ENCODE measurements at places on chromosomes 1 and 21. TPM values are rescaled to one million over a fixed set of nuclear protein-coding genes. Genes with fewer than 3 reads are reported as not detected.

DNA sequence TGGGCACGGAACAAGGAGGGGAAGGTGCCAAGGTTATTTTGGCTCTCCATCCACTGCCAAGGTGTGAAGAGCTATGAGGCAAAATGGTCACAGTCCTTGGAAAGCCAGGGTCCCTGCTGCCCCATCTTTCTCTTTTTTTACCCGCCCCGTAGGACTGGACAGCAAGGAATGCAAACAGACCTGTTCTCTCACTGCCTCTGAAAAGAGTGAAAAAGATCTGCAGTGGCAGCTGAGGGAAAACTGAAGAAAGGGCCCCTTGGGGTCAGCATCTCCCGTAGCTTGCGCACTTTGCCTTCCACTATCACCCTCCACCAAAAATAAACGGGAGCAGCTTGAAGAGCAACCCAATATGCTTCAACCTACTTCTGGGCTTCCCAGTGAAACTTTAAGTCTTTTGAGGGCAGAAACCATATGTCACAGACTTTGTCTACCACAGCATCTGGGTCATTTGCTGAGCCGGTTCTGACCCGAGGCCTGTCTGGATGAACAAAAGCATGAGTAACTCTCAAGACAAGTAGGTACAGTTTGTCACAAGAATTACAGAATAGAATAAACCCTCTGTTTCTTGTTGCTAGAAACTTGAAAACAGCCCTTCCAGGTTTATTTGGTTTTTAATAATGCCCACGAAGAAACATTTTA lies 9.4 kb upstream of the KIF14 start:
- DNase-seq = no peak

The SLC25A34 gene
- 4.7 TPM for polyA plus RNA-seq

DNA sequence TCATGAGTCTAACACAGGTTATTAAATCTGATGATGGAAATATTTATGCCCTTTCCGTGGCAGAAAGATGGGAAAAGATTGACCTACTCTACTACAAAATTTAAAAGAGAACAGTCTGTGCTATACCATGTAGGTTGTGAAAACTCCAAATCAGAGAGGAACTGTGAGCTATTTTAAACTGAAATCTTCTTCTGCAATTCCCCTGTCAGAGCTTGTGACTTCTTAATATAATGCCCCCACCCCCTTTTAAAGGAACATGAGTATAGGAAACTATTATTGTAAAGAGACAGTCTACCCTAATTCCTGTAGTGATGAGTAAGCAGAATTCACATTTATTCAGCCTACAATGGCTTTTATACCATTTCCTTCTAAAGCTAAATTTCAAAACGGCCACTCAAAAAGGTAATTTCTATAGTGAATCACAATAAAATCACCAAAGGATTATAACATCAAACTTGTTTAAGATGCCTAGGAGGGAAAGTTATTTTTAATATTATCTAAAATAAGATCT lies 11.7 kb downstream of the DSCAM start:
- DNase-seq = no peak

GRCh38 chr1:241834733-241835377 lies 13.1 kb upstream of the EXO1 start:
- DNase-seq = no peak

The RAB25 gene
- 1.7 TPM for polyA plus RNA-seq

DNA sequence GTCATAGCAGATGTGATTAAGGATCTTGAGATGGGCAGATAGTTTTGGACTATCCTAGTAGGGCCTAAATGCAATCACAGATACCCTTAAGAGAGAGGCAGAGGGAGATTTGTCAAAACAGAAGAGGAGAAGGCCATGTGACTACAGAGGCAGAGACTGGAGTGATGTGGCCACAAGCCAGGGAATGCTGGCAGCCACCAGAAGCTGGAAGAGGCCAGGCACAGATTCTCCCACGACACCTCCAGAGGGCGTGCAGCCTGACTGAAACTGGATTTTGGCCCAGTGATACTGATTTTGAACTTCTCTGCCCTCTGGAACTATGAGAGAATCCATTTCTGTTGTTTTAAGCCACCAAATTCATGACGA lies 52.1 kb upstream of the EPS8L3 start:
- no peak for DNase-seq

The FMO2 gene
- 0.65 TPM for polyA plus RNA-seq
